SW480 (cell line): ENCODE measurements at places on chromosomes 4 and X.

GRCh38 chrX:150213481-150214030, 149.6 kb upstream of the MAMLD1 start:
- DNase-seq = no peak

- no peak for DNase-seq
These were observed 307.4 kb upstream of the SMIM31 start for GRCh38 chr4:164446516-164446915.

GRCh38 chr4:83617371-83618035, 81.6 kb downstream of the GPAT3 start:
- DNase-seq = no peak

- no peak for DNase-seq
These were observed 154.6 kb downstream of the FMR1NB start for GRCh38 chrX:148135738-148136137.

GRCh38 chr4:30725562-30725961, 5.4 kb downstream of the PCDH7 start:
- DNase-seq = no peak
